ENCODE measurements at places on chromosomes 1 and 21. TPM values are rescaled to one million over a fixed set of nuclear protein-coding genes. Genes with fewer than 3 reads are reported as not detected.

The CLCA1 gene
- total RNA-seq, result not detected

The UQCRHL gene
- 2.4 TPM for total RNA-seq

The LINGO4 gene
- total RNA-seq, result 0.16 TPM

The ZNF593OS gene
- not detected for total RNA-seq

The CALML6 gene
- 0.42 TPM for total RNA-seq

The HMCN1 gene
- 0.18 TPM for total RNA-seq

The DHX9 gene
- total RNA-seq, result 218 TPM

The TOMM40L gene
- 22.0 TPM for total RNA-seq

The ADAMTS4 gene
- total RNA-seq, result 0.82 TPM

The LCE3D gene
- total RNA-seq, result not detected

The TFF3 gene
- total RNA-seq, result not detected

The CADM3 gene
- not detected for total RNA-seq

The TNFSF18 gene
- not detected for total RNA-seq

The RIMKLA gene
- 2.5 TPM for total RNA-seq

The UTS2 gene
- total RNA-seq, result 0.16 TPM

The CCDC185 gene
- not detected for total RNA-seq

The S100B gene
- 9.5 TPM for total RNA-seq

The STYXL2 gene
- not detected for total RNA-seq

The ICOSLG gene
- total RNA-seq, result 1.8 TPM

The NES gene
- not detected for total RNA-seq

The PGLYRP4 gene
- total RNA-seq, result not detected

The A3GALT2 gene
- not detected for total RNA-seq

The CAMK1G gene
- not detected for total RNA-seq

The PLA2G5 gene
- not detected for total RNA-seq

The OR2M3 gene
- total RNA-seq, result not detected

The PAQR6 gene
- total RNA-seq, result 8.6 TPM

The OR2L8 gene
- not detected for total RNA-seq

The PGLYRP3 gene
- total RNA-seq, result not detected

The FAM229A gene
- total RNA-seq, result 2.6 TPM

The PM20D1 gene
- 0.55 TPM for total RNA-seq

The SELL gene
- total RNA-seq, result 192 TPM

The RBP7 gene
- total RNA-seq, result not detected

The GPN2 gene
- total RNA-seq, result 32.8 TPM

The SMPDL3B gene
- total RNA-seq, result 0.76 TPM

The PTAFR gene
- total RNA-seq, result 0.47 TPM

The FGR gene
- total RNA-seq, result 0.08 TPM

The UBE2U gene
- total RNA-seq, result not detected

The TSTD1 gene
- 63.2 TPM for total RNA-seq

The C1orf53 gene
- 0.97 TPM for total RNA-seq

The HCN3 gene
- 5.1 TPM for total RNA-seq

The PLEKHN1 gene
- 2.2 TPM for total RNA-seq

The FAM72A gene
- total RNA-seq, result 30.4 TPM

The MEX3A gene
- total RNA-seq, result 0.05 TPM

The PRR9 gene
- not detected for total RNA-seq

The TMPRSS2 gene
- total RNA-seq, result not detected

The OR2T1 gene
- total RNA-seq, result not detected

The GOLT1A gene
- total RNA-seq, result not detected

The LSS gene
- 72.1 TPM for total RNA-seq

The RNU1-3 gene
- total RNA-seq, result 1,730 TPM

The HTR6 gene
- total RNA-seq, result not detected

The PRDX1 gene
- total RNA-seq, result 251 TPM

The GRIK1 gene
- total RNA-seq, result not detected

The TMCC2 gene
- 2.6 TPM for total RNA-seq

The LRRC53 gene
- not detected for total RNA-seq

The CASZ1 gene
- 10.2 TPM for total RNA-seq

The ENAH gene
- total RNA-seq, result not detected

The OSCP1 gene
- 0.66 TPM for total RNA-seq

The S100A7 gene
- not detected for total RNA-seq
